ENCODE measurements at places on chromosomes 4 and X.

DNA sequence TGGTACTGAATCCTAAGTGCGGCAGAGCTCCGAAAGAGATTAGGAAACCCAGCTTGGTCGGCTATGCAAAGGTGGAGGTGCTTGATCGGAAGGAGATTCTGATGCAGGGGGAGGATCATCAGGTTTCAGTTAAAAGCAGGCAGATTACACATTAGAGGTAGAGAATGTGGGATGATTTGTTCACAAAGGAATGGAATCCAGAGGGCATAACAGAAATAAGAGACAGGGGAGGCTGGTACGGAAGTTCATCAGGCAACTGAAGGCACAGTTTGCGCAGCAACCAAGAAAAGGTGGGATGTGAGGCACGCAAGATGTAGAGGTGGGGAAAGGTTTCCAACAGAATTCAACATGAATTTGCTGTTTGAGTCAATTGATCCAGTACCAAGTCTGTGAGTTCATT is 424 bp upstream of the ZNF330 start:
- DNase-seq = no peak

DNA sequence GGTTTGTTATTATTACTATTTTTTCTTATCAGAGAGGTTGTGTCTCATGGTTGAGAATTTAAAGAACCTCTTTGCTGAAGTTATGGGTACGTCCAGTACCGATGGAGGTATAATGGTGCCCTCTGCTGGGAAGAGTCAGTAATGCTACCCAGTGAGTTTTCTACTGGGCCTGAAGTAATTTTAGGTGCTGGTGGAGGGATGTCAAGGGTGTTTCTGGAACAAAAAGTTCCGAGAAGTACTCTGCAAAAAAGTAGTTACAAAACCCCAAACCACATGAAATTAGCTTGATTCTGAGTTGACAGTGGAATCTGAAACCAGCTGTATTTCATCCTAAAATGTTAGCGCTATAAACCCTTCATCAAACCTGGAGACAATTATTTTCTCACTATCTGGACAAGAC is 102.5 kb upstream of the MID1 start:
- peak; percentile 1 for DNase-seq

- no peak for DNase-seq
These were observed 24.0 kb upstream of the PCDH7 start for GRCh38 chr4:30696191-30696590.

DNA sequence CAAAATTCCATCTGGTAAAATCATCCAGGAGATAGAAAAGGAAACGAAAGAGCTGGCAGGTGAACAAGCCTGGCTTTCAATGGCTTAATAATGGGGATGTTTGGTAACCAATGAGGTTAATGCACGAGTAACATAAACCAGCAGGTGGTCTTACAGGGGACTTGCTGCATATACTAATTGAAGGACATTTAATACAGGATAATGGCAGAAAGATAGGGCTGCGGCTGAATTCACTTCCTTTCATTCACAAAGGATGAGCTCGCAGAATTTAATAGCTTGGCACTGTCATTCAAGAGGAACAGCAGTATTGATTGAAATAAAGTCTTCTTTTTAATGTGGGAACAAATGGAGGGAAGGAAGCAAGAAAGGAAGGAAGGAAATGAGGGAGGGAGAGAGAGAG is 156.3 kb upstream of the RAI2 start:
- DNase-seq = no peak

GRCh38 chr4:118225511-118225910 is 127.3 kb downstream of the PRSS12 start:
- DNase-seq = no peak

DNA sequence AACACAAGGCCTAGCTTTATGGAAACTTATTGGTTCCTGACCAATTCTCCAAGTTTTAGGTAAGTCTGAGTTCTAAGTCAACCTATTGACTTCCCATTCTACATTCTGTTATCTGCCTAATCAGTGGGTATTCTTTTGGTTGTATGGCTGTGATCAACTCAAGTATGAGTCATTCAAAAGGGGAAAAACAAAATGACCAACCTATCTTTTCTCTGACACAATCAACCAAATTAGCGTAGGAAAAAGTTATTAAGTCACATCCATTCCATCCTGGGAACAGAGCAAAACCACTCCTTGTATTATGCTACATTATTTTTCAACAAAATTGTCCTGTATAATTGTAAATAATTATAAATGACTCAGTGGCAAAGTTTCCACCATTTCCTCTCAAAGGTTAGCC is 136.2 kb downstream of the SHROOM4 start:
- DNase-seq = no peak

DNA sequence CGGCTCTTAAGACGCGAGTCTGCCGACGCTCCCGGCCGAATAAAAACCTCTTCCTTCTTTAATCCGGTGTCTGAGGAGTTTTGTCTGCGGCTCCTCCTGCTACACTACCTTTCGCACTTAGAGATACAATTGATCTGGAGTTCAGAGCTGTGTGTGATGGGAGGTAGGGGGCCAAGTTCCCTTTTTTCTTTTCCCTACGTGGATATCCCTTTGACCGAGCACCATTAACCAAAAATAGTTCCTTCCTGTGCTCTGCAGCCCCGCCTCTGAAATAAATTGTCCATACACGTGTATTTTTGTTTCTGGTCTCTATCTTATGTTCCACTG is 555 bp upstream of the PGM2 start:
- DNase-seq = no peak

DNA sequence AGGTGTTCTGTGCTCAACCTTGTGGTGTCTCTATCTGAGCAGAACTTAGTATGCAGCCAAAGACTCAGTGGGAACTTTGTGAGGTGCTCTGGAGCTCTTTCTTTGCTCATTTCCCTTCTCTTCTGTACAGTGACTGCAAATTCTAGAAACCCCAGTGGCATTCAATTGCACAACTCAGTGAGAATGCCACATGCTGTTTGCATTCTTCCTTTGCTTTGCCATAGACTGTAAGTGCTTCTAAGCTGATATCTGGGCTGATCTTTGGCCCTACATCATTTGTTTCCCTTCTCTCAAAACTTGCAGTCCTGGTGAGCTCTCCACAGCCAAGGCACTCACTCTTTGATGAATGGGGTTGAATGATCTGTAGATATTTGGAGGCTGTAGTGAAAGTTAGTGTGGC is 7.0 kb downstream of the PNMA3 start:
- no peak for DNase-seq

- DNase-seq = no peak
These were observed 5.6 kb downstream of the ZFP92 start for GRCh38 chrX:153416781-153417450.

- DNase-seq = peak; percentile 13
These were observed 126.5 kb downstream of the ADGRA3 start for GRCh38 chr4:22389240-22389870.

DNA sequence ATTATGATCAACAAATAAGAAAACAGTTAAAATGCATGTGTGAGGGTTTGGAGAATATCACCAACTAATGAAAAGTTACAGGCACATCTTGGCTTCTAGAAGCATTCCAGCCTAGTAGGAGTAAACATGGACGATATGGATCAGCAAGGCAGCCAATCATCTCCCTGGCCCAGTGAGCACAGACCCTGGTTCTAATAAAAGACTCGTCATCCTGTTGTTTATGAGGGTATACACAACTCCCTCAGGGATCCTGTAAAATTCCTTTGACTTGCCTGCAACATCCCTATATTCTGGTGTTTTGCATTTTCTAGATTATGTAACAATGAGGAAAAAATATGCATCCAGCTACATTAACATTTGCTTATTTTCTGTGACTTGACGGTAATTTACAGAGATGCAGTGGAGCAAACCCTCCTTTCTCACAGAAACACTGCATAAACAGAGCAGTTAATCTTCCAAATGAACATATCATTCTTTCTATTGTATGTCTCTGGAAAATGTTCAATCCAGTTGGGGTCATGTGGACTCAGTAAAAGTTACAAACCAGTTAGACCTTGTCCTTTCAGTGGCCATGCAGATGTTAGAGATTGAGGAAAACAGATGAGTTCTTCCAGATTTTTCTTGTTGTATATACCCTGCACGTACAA is 88.9 kb upstream of the NDP start:
- DNase-seq = no peak

- DNase-seq = peak; percentile 22
These were observed at the start of gene TSC22D3 for GRCh38 chrX:107775734-107776511. TSC22D3 (minus strand) TSS chrX:107775787; CDS start chrX:107775419, 368 bp downstream.

DNA sequence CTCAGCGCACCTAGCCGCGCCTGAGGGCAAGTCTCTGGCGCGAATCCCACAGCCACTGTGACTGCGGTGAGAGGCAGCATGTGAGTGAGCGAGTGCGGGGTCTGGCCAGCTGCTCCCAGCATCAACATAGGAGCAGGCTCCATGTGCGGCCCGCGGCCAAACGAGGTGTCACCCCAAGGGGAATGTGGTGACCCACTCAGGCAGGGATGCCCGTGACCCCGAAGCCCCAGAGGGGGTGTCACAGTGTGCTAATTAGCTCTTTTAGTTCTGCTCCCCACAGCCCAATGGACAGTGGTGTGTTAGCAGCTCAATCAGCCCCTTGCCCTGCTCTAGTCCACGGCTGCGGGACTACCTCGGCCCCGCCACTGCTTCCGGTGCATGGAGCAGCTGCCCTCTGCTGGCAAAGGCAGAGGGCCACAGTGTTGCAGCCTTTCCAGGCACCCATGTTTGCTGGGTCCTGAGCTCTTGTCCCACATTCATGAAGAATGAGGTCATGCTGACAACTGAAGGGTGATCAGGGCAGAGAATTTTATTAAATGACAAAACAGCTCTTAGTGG is 61.4 kb downstream of the AGA start:
- no peak for DNase-seq

- DNase-seq = no peak
These were observed 108.0 kb downstream of the CHIC2 start for GRCh38 chr4:53956454-53956853.

DNA sequence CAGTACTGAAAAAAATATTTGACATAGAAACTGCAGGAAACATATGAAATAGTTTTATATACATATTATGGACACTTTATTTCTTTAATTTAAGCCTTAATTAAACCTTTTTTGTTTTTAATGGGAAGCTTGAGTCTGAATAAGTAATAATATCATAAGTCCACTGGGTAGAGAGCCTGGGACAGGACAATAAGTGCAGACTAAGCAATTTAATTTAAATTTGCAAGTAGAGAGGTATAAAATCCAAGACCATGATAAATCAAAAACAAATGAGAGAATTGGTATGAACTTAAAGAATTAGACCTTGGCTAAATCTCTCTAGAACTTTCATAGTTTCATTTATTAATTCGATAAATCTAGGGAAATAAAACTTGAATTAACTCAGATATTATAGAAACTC is 571.2 kb downstream of the ARAP2 start:
- DNase-seq = no peak

GRCh38 chr4:107689912-107690587 is 30.0 kb downstream of the PAPSS1 start:
- no peak for DNase-seq

DNA sequence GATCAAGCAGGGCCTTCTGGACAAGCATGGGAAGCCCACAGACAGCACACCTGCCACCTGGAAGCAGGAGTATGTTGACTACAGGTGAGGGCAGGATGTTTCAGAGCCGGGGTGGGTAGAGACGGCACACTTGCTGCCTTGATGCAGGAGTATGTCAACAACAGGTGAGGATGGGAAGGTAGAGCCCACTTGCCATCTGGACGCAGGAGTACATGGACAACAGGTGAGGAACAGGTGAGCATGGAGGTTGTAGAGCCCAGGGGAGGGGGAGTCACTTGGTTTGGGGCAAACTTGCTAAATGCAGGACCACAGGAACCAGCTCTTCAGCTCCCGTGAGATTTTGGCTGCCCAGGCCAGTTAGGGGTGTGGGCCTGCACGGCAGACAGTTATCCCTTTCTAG is 12.0 kb downstream of the DKC1 start:
- DNase-seq = no peak

DNA sequence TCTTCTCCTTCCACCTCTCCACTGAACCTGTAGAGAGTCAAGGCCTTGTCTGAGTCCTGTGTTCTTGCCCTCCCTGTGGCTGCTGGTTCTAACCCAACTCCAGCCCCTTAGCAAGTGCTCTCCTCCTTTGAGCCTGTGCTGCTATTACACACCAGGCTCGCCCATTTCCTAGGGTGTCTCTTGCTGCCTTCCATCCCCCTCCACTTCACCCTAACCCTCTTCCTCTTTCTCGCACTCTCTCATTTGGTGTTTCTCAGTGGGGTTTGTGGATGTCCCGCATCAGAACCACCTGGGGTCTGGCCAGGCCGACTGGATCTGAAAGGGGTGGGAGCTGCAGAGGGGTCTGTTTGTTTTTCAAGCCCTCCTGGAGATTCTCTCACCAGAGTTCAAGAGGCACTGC is 156.7 kb downstream of the SPRY1 start:
- no peak for DNase-seq

- DNase-seq = no peak
These were observed 54.6 kb upstream of the LDB2 start for GRCh38 chr4:16952896-16953630.

GRCh38 chr4:173531086-173531965 is 1.3 kb upstream of the HAND2 start:
- DNase-seq = no peak

DNA sequence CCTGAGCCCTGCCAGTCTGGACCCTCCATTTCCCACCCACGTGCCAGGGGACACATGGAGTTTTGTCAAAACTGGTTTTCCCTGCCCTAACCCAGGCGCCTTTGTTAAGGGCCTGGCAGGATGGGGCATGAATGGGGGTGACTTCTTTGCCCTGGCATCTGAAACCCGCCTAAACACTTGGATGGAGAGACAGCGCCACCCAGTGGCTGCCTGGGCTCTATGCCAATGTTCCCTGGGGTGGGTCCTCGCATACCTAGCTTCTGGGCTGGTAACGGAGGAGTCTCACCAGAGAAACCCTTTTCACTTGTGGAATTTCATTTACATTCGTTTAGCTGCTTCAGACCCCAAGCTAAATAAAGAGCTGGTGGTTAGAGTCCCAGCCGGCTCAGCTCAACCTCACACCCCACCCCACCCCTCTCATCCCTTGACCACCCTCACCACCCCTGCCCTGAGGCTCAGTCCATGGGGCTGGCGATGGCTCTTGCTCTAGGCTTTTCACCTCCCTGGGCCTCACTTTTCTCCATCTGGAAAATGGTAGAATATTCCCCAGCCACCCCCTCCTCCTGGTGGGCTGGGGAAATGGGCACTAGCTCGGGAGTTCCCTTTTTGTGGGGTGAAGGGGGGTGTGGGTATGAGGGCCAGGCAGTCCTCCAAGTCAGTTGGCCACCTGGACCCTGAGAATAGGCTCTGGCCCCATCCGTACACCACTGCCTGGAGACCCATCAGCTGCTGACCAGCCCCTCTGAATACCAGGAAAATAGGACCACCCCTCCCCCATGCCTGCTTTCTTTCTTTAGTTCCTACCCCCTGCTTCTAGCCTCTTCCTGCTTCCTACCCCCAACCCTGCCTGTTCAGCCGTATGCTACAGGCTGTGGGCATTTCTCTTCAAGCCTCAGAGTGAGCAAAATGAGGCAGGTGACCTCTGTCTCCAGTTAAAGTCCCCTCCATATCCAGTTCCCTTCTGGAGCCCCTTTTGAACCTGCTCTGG is 57.1 kb upstream of the PJA1 start:
- peak; percentile 52 for DNase-seq

DNA sequence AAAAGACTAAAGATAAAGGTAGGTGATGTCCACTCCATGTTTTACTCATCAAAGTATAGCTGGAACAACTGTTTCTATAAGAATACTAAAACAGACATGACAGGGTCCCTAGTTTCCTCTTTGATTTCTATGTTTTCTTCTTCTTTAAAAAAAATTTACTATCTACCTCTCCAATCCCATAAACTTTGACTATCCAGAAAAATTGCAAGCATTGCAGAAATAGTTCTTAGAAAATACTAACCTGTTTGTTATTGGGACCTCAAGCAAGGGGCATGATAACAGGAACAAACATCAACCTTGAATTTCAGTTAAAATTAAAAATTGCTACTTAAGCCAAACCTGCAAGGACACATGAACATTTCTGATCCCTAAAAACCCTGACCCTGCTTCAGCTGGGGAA is 1226.5 kb downstream of the C4orf33 start:
- DNase-seq = no peak

- DNase-seq = no peak
These were observed 10.9 kb upstream of the WDFY3 start for GRCh38 chr4:84977396-84977795.

Measured in stimulated activated CD4-positive, alpha-beta T cell treated with anti-CD3 and anti-CD28 coated beads, Interleukin-2, amount 100 ng/mL, for 4 hours (primary cell).